ENCODE measurements at places on chromosomes 12 and 14. TPM values are rescaled to one million over a fixed set of nuclear protein-coding genes. Genes with fewer than 3 reads are reported as not detected.

GRCh38 chr12:47004634-47005033, 74.8 kb upstream of the PCED1B start:
- DNase-seq = no peak

- DNase-seq = no peak
Observed at GRCh38 chr14:36356862-36357261, 36.4 kb upstream of the MBIP start.

- DNase-seq = no peak
Observed at GRCh38 chr14:85528897-85529631, 880 bp upstream of the FLRT2 start.

GRCh38 chr14:94771906-94772490, 2.1 kb upstream of the GSC start:
- DNase-seq = no peak

DNA sequence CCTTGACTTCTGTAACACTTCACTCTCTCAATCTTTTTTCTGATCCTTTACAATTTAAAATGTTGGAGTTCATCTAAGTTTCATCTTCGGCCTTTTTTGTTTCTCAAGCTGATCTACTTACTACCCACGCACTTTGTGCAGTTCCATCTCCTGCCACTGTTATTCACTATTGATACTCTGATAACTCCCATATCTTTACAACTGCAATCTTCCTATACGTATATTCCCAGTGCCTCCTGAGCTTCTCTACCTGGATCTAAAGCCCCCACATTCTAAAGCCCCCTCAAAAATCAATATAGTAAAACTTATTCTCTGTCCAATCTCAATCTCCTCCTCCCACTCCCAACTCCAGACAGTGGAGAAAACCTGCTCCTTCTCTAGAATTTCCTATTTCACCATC, 5.9 kb downstream of the ATG2B start:
- no peak for DNase-seq

DNA sequence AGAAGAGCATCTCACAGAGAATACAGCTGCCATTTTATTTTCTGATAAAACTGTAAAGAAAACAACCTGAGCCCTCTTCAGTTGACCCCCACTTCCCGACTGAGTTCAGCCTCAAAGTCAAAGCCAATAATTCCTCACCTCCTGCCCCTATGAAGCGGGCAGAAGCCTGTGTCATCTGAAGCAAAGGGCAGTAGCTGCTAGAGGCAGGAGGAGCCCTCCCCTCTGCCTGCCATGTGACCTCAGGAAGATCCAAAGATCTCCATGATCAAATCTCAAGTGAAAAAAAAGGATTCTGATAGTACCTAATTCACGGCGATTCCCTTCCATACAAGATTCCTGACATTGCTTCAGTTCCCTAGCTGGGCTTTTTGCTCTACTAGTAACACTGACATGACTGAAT, 223.1 kb upstream of the CAND1 start:
- DNase-seq = no peak

DNA sequence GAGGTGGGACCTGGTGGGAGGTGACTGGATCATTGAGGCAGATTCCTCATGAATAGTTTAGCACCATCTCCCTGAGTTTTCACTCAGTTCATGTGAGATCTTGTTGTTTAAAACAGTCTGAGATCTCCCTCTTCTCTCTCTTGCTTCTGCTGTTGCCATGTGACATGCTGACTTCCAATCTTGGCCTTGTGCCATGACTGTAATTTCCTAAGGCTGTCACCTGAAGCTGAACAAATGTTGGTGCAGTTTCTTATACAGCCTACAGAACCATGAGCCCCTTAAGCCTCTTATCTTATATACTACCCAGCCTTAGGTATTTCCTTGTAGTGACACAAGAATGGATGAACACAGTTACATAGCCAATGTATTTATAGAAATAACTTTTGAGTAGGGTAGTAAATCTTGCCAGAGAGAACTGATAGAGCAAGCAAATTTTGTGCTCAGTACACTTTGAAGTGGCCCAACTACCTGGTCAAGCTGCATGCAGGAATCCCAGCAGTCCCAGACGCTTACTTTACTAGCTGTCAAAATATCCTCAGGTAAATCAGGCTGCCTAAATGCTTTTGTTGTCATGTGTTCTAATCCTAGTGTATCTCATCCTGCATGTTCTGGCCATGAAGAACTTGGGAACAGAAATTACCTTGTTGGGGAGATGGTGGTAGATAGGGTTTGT, 445.6 kb upstream of the MIS18BP1 start:
- DNase-seq = peak; percentile 14

DNA sequence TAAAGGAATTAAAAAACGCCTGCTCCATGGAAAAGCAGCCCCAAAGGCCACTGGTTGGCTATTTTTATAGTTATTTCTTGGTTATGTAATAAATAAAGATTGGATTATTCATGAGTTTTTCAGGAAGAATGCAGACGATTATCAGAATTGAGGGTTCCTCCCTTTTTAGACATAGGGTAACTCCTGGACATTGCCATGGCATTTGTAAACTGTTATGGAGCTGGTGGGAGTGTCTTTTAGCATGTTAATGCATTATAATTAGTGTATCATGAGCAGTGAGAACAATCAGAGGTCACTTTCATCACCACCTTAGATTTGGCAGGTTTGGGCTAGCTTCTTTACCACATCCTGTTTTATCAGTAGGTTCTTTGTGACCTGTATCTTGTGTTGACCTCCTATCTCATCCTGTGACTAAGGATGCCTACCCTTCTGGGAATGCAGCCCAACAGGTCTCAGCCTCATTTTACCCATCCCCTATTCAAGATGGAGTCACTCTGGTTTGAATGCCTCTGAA, 728.7 kb downstream of the GALC start:
- no peak for DNase-seq

DNA sequence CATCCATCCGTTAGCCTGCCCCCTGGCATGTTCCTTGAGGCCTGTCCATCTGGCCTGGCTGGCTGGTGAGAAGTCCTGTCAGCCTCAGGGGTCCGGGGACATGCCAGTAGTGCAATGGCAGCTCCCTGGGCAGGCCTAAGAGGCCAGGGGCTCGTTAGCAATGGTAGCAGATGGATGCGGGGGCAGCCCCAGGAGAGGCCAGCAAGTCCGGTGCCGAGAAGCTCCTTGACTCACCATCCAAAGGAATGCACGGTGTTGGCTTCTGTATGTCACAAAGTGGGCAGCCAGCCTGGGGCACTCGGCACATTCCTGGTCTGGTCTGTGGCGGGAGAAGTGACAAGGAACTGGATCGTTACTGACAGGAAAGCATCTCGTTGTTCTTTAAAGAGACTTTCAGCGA, 319.9 kb downstream of the CACNA1C start:
- DNase-seq = peak; percentile 56

- no peak for DNase-seq
Observed at GRCh38 chr12:6952863-6953441, 1.8 kb downstream of the PTPN6 start.

The FIGNL2 gene
- 0.38 TPM for total RNA-seq

The SERPINA6 gene
- total RNA-seq = not detected

The BCL2L2 gene
- 42.3 TPM for total RNA-seq

The CISTR gene
- 2.6 TPM for total RNA-seq

The TEAD4 gene
- total RNA-seq = 5.8 TPM
